Esophagus mucosa (tissue), 1 donor: ENCODE measurements at places on chromosomes 7 and 10. TPM values are rescaled to one million over a fixed set of nuclear protein-coding genes. Genes with fewer than 3 reads are reported as not detected.

DNA sequence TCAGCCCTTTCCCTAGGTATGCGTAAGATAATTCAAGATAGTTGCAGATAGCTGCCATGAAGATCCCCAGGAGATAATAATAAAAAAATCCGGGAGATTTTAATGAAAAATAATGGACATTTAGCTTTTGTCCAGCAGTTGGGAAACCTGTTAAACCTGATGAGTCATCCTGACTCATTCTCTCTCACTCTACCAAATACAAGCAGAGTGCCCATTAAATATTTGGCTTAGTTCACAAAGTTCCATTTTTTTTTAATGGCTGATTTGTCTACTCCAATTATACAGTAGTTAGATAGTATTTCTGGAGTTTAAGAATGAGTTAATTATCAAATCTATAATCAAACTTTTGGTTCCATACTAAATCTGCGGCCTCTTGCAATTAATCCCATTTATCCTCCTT, 2.1 kb upstream of the SHTN1 start:
- ATAC-seq, result no peak

CCDC7 gene
- 4.2 TPM for total RNA-seq

GRCh38 chr10:61964949-61965702, 63.6 kb downstream of the ARID5B start:
- no peak for ATAC-seq

DNA sequence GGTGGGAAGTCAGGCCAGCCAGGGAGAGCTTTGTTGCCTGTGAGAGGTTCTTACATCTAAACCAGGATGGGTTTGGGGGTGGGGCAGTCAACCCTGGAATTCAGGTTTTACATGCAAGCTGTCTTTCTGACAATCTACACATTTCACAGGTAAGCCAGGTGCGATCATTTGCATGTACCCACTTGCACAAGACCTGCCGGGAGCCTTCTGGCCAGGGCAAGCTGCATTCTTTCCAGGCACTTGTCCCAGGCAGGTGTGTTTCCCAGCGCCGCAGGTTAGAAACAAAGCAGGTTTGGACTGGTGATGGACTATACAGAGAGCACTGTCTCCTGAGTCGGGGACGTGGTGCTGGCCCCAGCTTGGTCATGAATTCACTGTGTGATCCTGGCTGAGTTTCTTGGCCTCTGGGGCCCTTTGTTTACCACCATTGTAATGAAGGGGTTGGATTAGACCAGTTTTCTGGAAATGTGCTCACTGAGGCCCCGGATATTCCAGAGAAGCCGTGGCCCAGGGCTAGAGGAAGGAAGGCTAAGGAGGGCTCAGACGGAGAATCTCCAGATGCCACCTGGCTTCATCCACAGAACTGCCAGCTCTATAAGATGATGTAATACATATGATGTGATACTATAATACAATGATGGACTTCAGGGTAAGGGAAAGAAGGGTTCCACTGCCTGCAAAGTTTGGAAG, 205.2 kb upstream of the SVIL start:
- peak; percentile 97 for ATAC-seq

DNA sequence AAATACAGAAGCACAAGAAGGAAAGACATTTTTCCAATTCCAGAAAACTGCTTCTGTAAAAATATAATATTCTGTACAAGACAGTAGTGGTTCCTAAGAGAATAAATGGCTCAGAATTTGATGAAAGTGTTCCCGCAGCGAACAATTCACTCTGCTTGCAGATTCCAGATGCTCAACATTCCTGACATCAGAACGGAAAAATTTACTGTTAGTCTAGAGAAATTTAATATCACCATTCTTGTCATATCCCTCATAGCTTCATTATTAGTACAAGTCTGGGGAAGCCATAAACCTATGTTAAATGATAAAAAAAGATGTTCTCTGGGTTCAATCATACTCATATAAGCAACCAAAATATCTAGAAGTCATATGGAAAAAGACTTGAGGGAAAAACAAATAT, 83.6 kb downstream of the MPP7 start:
- no peak for ATAC-seq

IKZF1 gene
- 2.1 TPM for total RNA-seq

THSD7A gene
- total RNA-seq, result 1.00 TPM

DNA sequence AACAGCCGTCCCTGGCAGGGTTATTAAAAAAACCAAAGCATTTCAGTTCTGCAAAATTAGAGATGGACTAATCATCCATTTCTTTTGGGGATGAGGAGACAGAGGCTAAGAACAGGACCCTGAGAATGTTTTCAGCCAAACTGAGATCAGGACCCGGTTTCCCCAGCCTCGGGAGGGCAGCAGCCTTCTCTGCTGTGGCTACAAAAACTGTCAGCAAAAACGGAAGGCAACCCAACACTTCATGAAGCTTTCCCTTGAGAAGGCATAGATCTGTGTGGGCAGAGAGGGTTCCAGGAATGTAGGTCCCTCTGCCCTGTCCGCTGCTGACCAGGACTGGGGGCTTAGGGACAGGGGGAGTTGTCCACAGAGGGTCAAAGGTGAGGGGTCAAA, 313.5 kb downstream of the TCERG1L start:
- ATAC-seq, result no peak

DNTT gene
- not detected for total RNA-seq

ATP6V0A4 gene
- 1.6 TPM for total RNA-seq

- ATAC-seq, result no peak
Observed at GRCh38 chr7:37047260-37047659, 323.0 kb upstream of the AOAH start.

UCN3 gene
- not detected for total RNA-seq

DYNC1I1 gene
- 7.4 TPM for total RNA-seq
